ENCODE measurements at places on chromosomes 11 and 22.

- DNase-seq = no peak
Observed at GRCh38 chr11:102729849-102730815, 5.4 kb upstream of the MMP8 start.

DNA sequence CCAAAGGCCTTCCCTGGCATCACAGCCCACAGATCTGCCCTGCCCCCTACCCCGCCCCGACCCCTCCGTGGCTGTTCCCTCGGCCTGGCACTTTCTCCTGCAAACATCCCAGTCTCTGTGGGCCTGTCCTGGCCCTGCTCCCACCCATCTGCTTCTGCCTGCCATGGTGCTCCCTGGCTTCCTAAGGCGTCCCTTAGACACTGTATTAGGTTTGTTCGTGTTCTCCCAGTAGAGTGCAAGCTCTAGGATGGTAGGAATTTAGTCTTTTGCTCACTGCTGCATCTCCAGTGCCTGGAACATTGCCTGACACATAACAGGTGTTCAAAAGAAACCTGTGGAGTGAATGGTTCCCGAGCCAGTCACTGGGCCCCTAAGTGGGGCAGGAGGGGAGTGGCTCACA is 69.6 kb upstream of the PITPNB start:
- no peak for DNase-seq

GRCh38 chr11:94821439-94821838 is 53.3 kb downstream of the AMOTL1 start:
- DNase-seq = no peak

DNA sequence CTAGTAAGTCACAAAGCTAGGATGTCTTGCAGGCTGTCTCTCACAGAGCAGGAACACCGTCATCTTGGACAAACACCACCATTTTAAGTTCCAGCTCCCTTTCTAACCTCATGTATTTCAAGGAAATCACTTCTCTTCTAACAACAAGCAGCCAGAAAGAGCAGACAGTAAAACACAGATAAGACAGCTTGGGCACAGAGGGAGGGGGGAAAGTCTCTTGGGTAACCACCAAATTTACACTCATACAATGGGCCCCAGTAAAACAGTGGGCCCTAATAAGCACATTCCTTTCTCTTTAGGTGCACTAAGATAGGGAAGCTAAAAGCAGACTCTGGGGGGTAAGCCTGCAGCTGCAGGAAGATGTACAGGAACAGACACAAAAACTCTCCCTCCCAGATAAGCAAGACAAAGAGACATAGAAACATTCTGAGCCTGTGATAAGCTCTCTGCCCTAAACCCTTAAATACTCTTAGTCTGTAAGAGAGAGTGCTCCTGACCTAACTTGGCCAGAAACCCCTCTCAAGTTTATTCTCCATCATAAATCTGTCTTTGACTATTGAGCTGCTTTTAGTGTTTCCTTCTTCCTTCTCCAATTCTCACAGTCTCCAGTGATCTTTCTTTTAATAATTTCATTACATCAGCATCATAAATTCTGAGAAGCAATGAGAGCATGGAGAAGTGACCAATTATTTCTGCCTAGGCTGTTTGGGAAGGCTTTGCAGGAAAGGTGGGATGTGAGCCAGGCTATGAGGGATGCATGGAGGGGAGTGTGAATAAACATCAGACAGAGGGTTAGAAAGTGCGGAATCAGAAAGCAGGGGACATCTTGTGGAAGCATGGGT is 7.4 kb downstream of the OR10D3 start:
- DNase-seq = no peak

- no peak for DNase-seq
Observed at GRCh38 chr11:81874635-81875034, 859.0 kb downstream of the FAM181B start.

GRCh38 chr11:115279813-115280761 is 224.1 kb downstream of the CADM1 start:
- no peak for DNase-seq

- no peak for DNase-seq
Observed at GRCh38 chr11:124896821-124897391, 759 bp downstream of the ROBO4 start.

DNA sequence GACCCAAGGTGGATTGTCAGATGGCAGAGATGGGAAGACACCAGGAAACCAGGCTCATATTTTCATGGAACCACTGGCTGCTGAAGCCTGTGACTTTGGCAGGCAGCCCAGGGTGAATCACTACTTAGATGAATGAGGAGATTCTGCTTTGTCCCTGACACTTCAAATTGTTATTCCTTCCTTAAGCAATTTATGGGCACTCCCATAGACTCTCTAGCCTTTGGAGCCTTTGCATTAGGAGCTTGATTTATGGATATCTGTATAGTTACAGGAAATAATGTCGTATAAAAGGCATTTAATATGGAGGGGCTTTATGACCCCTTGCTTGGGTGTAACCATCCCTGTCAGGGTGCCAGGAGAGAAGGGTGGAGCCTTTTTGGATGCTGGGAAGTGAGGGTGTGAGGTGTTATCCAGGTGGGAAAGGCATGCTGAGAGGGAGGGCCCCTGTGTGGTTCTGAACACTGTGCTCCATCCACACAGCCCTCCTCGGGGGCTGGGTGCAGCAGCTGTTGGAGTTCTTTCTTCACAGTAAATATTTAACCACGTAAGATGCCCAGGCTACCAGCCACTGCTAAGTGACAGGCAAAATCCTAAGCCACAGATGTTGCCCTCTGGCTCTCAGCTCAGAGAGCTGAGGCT is 35.3 kb downstream of the IL18 start:
- DNase-seq = peak; percentile 90

- DNase-seq = peak; percentile 38
Observed at GRCh38 chr22:27224485-27225374, 567.3 kb downstream of the MIAT start.

DNA sequence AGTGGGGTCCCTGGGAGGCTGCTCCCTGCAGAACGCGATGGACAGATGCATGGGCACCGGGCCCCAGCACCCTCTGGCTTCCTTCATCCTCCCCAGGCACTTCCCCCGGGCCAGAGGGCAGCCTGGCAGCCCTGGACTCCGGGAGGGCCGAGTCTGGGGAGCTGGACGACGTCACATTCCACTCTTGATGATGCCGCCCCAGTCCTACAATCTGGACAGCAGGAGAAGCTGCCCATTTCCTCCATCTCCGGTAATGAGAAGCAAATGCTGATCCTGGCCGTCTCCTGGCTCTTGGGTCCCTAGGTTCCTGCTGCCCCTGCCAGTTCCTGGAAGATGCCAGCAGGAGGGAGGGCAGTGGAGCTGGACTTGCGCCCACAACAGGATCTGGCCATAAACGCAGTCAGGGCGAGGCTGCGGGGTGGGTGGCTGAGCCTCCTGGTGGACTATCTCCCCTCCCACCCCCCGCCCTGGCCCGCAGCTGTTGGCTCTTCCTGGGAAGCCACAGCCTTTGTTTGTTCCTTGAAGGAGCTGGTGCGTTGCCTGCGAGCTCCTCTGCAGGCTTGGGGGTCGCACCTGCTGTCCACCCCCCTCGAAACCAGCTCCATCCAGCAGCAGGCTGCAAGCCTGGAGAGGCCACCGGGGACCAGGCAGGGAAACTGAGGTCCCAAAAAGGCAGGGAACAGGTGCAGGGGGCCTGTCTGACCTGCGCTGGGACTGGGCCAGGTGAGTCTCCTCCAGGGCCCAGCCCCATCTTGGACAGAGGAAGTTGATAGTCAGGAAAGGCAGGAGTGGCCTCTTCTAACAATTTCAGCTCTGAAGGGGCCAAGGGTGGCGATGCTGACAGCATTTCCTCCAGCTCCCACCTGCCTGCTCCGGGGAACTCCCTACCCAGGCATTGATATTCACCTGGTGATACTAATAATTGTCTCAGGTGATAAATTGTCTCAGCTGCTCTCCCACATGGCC is 17.9 kb upstream of the MUC6 start:
- DNase-seq = no peak

- no peak for DNase-seq
Observed at GRCh38 chr11:84663731-84664130, 963.4 kb downstream of the DLG2 start.

- no peak for DNase-seq
Observed at GRCh38 chr11:134362192-134362901, 30.6 kb downstream of the GLB1L2 start.

- no peak for DNase-seq
Observed at GRCh38 chr22:41345807-41346335, 35.9 kb upstream of the TEF start.

GRCh38 chr11:79236541-79236971 is 204.3 kb downstream of the TENM4 start:
- peak; percentile 76 for DNase-seq

DNA sequence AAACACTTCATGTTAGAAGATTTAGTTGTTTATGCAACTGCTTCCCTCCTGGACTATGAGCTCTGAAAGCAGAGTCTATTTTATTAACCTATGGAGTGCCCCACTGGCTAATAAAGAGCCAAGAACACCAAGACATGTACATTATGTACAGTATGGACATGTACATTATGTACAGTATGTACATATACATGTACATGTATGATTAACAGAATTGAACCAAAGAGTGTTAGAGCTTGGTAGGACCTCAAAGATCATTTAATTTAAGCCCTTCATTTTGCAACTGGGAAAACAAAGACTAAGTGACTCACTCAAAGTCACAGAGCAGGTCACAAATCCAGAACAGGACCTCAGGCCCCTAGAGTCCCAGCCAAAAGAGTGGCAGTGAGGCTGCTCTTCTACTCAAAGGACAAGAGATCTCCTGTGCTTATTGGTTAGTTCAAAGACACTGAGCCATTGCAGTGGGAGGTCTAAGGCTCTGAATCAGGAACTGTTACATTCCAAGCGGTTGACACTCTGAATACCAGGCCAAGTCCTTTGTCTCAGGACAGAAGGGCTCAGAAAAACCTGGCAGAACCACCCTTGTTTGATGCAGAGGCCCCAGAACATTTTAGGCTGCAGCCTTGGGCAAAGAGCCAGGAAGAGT is 103.8 kb downstream of the FAM168A start:
- peak; percentile 89 for DNase-seq

DNA sequence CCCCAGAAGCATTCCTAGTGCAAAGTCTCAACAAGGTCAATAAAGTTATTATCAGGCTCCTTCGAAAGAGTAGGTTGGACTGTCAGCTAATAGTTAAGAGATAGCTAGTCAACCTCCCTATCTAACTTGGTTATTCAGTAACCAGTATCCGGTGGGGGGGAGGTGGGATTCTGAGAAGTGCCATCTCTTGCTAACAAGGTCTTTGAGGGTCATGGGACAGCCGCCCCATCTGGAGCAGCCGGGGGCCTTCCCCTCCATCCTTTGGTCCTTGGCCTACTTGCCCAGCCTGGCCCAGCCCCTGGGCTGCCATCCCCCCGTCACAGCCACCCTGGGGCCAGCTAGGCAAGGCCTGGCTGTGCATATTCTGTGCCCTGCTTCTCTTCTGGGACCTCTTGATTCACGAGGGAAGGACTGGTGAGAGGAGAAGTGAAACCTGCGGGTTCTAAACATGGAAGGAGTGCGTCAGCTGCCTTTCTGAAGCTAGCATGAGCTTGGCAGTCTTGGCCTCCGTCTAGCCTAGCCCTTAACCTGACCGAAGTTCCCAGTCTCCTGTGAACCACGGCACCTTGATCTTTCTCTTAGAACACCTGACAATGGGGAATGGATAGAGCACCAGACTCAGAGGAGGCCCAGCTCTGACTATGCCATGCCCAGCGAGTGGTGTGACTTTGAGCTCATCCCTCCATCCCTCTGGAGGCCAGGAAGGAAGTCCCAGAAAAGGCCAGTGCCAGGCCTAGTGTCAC is 9.3 kb downstream of the SLC37A2 start:
- no peak for DNase-seq

DNA sequence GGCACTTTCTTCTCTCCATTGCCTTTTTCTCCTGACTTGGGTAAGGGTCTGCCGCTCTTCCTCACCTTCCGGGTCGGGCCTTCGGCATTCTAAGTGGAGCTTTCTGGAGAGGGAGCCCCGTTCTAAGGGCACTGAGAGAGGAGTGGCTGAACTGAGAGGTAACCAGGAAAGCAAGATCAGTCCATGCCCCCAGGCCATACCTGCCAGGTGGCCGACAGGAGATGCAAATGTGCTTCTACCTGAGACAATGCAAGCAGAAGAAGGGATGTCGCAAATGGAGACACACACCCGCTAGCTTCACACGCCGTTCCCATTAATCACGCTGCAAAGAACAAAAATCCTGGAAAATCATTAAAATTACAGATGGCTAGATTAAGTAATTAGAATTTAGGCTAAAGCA is 156.4 kb upstream of the TBCEL start:
- no peak for DNase-seq

- no peak for DNase-seq
Observed at GRCh38 chr11:109308551-109308950, 113.4 kb upstream of the C11orf87 start.

DNA sequence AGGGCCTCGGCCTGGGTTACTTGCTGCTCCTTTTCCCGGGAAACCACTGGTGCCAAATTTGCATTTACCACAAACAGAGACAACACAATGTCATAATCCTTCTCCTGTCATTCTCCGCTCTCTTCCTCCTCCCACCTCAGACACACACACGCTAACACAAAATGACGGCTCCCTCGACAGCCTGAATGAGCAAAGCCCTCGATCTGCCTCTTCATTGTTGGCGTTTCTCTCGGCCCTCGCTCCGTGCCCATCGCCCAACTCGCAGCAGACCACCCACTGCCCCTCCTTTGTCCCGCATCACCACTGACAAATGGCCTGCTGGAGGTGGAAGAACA is 12.5 kb upstream of the TCF20 start:
- no peak for DNase-seq

DNA sequence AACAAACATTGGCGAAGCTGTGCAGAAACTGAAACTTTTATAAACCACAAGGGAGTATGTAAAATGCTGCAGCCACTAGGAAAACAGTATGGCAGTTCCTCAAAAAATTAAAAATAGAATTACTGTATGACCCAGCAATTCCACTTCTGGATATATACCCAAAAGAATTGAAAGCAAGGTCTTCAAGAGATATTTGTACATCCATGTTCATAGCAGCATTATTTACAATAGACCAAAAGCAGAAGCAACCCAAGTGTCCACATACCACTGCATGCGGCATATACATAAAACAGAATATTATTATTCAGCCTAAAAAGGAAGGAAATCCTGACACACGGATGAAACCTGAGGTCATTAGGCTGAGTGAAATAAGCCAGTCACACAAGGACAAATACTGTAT is 85.8 kb downstream of the RELT start:
- DNase-seq = no peak

GRCh38 chr11:107716884-107717532 is 5.2 kb upstream of the SLN start:
- peak; percentile 81 for DNase-seq

DNA sequence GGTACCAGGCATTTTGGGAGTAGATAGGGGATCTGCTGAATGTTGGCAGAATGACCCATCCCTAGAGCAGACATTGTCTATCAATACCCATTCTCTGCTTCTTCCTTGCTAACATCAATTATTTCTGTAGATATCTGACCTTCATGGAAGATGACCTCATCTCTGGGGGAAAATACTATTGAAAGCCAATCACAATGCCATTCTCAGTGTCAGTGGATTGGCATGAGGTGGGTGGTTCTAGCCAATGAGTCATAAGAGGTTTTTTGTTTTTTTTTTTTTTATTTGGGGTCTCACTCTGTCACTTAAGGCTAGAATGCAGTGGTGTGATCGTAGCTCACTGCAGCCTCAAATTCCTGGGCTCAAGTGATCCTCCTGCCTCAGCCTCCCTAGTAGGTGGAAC is 42.5 kb downstream of the SNX19 start:
- peak; percentile 80 for DNase-seq
